ENCODE measurements at places on chromosomes 12 and 14. TPM values are rescaled to one million over a fixed set of nuclear protein-coding genes. Genes with fewer than 3 reads are reported as not detected.

DNA sequence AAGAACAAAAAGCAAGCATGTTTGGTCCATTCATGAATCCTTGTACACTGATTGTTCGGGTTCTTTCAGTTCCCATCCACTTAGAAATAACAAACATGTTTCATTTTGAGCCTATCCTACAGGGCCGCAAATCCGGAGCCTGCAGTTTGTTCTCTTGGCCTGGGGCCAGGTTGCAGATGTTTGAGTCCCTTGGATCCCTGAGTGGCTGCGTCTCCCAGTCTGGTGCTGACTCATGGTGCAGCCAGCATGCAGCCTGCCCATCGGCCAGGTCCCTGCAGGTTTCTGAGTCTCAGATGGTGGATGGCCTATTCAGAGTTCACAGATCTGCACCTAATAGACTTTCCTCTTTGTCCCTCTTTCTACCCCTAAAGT lies 1.9 kb upstream of the DYNC1H1 start:
- no peak for ATAC-seq

GRCh38 chr12:104171785-104172569 lies 34.0 kb upstream of the NFYB start:
- ATAC-seq, result no peak

DNA sequence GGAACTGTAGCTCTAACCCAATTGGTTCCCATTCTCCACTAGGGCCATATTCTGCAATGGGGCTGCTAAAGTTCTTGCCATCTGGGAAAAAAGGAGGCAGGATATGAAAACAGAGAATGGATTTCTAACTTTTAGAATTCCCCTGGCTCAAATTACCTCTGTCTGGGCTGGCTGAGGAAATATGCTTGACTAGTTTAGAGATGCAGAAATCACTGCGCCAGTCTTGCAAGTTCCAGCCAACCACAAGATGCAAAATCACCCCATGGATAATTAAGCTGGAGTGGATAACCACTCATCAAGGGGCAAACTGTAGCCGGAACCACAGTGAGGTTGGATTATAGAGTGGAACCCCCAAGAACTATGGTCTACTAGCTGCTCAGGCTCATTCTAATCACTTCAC lies 126.3 kb downstream of the RALGAPA1 start:
- no peak for ATAC-seq

DNA sequence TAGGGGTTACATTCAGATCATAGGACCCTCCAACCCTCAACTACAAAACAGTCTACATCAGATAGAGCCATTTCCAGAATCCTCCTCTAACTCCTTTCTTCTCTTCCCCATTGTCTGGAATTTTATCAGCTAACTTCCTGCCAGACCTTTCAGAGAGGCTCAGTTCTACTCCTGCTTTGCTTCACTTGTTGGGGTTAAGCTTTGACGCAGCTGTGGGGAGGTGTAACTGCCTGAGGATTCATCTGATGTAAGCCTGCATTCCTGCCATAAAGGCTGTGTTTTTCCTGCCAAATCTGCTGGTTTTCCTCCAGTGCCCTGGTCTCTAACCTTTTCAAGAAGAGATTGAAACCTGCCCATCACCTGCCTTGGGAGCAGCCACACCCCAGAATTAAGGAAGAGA lies 16.9 kb downstream of the DHRS2 start:
- ATAC-seq, result no peak

DNA sequence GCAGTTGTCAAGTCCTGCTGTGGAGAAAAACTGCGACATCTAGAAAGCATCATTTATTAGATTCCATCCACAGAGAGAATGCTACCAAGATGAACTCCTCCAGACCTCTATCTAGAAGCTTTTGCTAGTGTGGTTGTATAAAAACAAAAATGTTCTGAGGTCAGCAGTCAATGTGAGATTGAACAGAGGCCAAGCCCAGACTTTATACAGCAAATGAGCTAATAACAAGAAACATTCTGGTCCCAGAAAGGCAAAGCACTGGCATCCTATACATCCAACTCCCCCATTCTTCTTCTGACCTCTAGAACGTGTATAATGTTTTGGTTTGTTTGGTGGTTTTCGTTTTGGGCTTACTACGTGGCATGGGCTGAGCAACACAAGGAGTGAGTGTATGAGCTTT lies 26.7 kb upstream of the RIN3 start:
- ATAC-seq, result no peak

DNA sequence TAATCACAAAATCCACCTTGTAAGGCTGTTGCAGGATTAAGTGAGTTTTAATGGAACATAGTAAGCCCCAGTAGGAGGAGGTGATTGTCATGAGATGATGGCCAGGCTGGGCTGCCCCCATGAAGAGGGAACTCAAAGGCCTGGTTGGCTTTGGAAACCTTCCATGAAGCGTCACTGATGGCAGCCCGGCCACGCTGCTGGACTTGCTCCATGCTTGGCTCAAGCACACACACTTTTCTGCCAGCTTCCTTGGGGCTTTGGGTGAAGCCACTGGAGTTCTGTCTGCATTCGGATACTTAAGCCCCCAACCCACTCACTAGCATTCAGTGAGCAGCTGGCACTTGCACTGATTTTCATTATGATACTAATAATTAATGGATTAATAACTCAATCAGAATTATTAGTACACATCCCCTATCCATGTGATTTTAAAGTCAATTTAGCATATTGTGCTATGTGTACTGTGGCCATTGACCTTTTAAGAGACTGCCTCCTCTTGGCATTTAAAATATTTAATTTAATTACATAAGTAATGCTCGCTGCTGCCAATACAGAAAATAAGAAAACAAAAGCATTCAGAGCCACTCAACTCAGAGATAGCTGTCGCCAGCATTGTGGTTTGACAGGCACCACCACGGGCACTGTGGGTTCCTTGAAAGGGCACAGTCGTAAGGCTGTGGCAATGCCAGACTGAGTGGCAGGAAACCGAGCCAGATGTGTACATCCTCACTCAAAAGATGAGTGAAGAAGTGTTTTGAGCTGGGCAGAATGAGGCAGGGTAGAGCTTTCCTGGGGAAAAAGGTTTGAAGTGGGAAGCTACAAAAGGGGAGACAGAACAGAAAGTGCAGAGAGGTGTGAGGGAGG lies 15.9 kb downstream of the KRT85 start:
- ATAC-seq, result no peak

OR6C68 gene
- total RNA-seq, result not detected

PTGER2 gene
- 12.5 TPM for total RNA-seq

AKAP6 gene
- 65.4 TPM for total RNA-seq

RALGAPA1 gene
- 55.8 TPM for total RNA-seq

HIP1R gene
- 32.5 TPM for total RNA-seq

DAO gene
- 2.5 TPM for total RNA-seq
